ENCODE measurements at places on chromosomes 2 and 18.

- peak within 1 kb of the TSS; percentile 76 for H3K27ac ChIP-seq
- H3K4me3 ChIP-seq: peak within 1 kb of the TSS; percentile 81
- peak; percentile 98 for DNase-seq
- peaks cover 27% of the 10 kb centered on the region for H3K36me3 ChIP-seq
- H3K4me1 ChIP-seq: peaks cover 24% of the 10 kb centered on the region
Measured at GRCh38 chr2:97645695-97646629, at the start of gene COX5B. Gene COX5B, plus strand, starts transcription at chr2:97646062. Its CDS starts 25 bp downstream, at chr2:97646087.

- H3K27ac ChIP-seq: no peak overlapping the region
- H3K4me1 ChIP-seq: no peaks in the 10 kb centered on the region
- H3K36me3 ChIP-seq: no peaks in the 10 kb centered on the region
- H3K4me3 ChIP-seq: no peak overlapping the region
- DNase-seq: no peak
Measured at GRCh38 chr2:172128484-172128883, 25.8 kb upstream of the DLX2 start.

DNA sequence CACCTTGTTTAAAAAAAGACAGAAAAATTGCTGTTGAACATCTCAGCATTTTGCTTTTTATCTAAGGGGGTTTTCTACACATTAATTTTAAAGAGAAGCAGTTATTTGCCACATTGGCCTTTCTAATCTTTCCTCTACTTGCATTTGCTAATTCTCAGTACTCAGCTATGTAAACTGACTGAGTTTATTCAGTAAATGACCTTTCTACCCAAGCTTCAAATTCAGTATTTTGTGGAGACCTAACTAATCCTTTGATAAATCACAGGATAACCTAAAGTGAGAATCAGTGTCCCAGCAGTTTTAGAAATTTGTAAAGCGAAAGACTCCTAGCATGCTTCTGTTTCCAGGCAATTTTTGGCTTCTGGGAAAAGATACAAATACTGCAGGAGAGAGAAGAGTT, 288.4 kb downstream of the ASXL3 start:
- no peak for DNase-seq
- no peak overlapping the region for H3K27ac ChIP-seq
- no peaks in the 10 kb centered on the region for H3K27me3 ChIP-seq
- no peaks in the 10 kb centered on the region for H3K4me1 ChIP-seq
- H3K4me3 ChIP-seq: no peak overlapping the region

GRCh38 chr18:61574665-61575064, 241.4 kb downstream of the CDH20 start:
- H3K4me3 ChIP-seq: no peak overlapping the region
- H3K36me3 ChIP-seq: no peaks in the 10 kb centered on the region
- DNase-seq: no peak
- H3K4me1 ChIP-seq: no peaks in the 10 kb centered on the region
- H3K27me3 ChIP-seq: peaks cover 2% of the 10 kb centered on the region

GRCh38 chr2:161625314-161625919, 1.2 kb downstream of the SLC4A10 start:
- peaks cover 9% of the 10 kb centered on the region for H3K27me3 ChIP-seq
- DNase-seq: peak; percentile 4
- no peaks in the 10 kb centered on the region for H3K4me1 ChIP-seq
- no peak overlapping the region for H3K27ac ChIP-seq
- no peaks in the 10 kb centered on the region for H3K36me3 ChIP-seq

DNA sequence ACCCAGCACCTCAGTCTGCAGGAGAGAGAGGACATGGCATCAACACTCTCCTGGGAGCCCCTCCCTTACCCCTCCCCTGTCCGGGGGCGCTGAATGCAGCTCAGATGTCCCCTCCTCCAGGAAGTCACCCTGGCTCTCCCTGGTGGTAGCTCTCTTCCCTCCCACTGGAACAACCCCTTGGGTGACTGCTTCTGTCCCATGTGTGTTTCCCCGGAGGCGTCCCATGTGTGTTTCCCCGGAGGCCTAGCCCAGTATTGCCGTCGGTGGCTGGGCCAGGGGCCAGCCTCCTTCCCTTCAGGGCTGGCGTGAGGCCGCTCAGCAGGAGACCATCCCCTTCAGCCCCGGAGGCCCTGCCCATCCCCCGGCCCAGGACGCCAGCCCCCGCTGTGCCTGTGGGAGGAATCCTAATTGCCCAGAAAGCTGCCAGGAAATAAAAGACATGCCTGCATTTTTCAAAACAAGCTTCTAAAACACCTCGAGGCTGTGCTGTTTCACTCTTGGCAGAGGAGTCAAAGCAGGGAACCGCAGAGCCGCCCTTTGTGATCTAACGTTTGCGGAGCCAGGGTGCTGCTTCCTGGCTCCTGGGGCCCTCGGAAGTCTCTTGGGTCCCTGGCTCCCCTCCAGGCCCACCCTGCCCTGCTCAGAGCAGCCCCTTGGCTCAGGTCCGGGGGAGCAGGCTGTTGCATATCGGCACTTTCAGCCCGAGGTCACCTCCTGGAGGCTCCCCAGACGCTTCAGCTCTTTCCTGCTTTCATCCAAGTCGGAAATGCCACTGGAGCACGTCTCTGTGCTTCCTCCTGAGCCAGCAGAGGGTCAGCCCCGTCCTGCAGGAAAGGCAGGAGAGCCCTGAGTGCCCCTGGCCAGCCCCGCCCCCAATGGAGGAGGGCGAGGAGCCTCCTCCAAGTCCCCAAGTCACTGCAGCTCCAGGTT, 11.4 kb downstream of the SNED1 start:
- H3K4me1 ChIP-seq: peaks cover 56% of the 10 kb centered on the region
- no peaks in the 10 kb centered on the region for H3K27me3 ChIP-seq
- peak overlapping the region; percentile 41 for H3K27ac ChIP-seq
- peak; percentile 49 for DNase-seq
- H3K36me3 ChIP-seq: no peaks in the 10 kb centered on the region

DNA sequence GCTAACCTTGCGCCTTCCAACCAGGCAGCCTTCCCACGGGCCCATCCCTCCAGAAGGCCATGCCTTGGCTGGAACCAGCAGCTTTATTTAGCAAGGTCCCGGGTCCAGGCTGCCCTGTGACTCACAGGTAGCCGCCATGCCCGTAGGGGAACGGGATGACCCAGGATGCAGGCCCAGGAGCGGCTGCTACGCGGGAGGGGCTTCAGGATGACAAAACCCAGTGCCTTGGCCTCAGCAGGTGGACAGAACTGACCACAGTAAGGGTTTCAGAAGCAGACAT, 63.3 kb downstream of the RTP5 start:
- DNase-seq: no peak
- H3K27ac ChIP-seq: no peak overlapping the region
- H3K4me1 ChIP-seq: no peaks in the 10 kb centered on the region
- H3K36me3 ChIP-seq: no peaks in the 10 kb centered on the region

- no peak overlapping the region for H3K27ac ChIP-seq
- H3K27me3 ChIP-seq: no peaks in the 10 kb centered on the region
- no peak overlapping the region for H3K4me3 ChIP-seq
- no peaks in the 10 kb centered on the region for H3K4me1 ChIP-seq
Measured at GRCh38 chr2:175834477-175834876, 167.6 kb downstream of the LNPK start.

DNA sequence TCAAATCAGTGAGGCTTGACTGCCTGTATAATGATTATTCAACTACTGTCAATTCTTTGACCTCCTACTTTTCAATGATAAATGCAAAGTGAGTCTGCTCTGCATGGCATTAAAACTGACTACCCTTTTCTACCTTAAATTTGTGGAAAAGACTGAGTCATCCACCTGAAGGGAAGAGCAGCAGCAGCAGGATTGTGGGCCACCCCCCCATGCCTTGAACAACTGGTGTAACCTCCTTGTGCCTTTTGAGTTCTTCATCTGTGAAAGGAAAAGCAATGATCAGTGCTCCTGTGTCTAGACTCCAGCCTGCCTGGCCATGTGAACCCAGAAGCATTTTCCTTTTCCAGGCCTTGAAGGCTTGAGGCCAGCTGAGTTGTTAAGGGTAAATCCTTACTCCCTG, 102.9 kb downstream of the OSR1 start:
- no peaks in the 10 kb centered on the region for H3K27me3 ChIP-seq
- H3K4me3 ChIP-seq: no peak overlapping the region
- no peaks in the 10 kb centered on the region for H3K36me3 ChIP-seq

- H3K27ac ChIP-seq: no peak overlapping the region
- DNase-seq: no peak
- H3K4me3 ChIP-seq: no peak overlapping the region
- H3K27me3 ChIP-seq: peaks cover 5% of the 10 kb centered on the region
- no peaks in the 10 kb centered on the region for H3K4me1 ChIP-seq
Measured at GRCh38 chr2:118495290-118495689, 352.2 kb downstream of the EN1 start.

GRCh38 chr18:70907673-70908072, 618.8 kb downstream of the SOCS6 start:
- no peaks in the 10 kb centered on the region for H3K4me1 ChIP-seq
- no peak for DNase-seq
- no peak overlapping the region for H3K4me3 ChIP-seq
- H3K27me3 ChIP-seq: no peaks in the 10 kb centered on the region
- no peaks in the 10 kb centered on the region for H3K36me3 ChIP-seq
- no peak overlapping the region for H3K27ac ChIP-seq

- no peaks in the 10 kb centered on the region for H3K4me1 ChIP-seq
- DNase-seq: no peak
- H3K4me3 ChIP-seq: no peak overlapping the region
- no peak overlapping the region for H3K27ac ChIP-seq
- no peaks in the 10 kb centered on the region for H3K36me3 ChIP-seq
- peaks cover 6% of the 10 kb centered on the region for H3K27me3 ChIP-seq
Measured at GRCh38 chr2:75539955-75540716, 20.6 kb downstream of the EVA1A start.

DNA sequence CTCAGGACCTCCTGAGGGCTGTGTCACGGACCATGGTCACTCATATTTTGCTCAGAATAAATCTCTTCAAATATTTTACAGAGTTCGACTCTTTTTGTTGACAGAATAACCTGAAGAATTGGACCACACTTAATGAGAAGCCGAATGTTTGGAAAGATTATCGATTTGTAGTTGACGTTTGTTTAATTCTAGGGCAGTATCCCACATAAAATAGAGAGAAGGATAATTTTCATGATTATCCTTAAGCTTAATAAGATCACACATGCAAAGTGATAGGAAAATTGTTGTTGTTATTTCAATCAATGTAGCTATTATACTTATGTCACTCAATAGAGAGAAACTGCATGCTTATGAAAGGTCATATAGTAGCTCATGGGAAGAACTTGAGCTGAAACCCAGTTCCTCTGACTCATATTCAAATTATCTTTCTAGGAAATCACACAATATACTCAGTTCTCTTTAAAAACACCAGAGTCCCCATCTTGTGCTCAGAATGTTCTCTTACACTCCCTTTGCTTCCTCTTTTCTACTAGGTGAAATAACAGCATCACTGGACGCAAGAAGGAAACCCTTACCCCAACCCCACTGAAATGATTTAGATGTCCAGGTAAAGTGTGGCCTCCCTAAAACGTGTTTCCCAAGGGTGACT, 982.1 kb downstream of the TSN start:
- H3K27ac ChIP-seq: no peak overlapping the region
- no peak overlapping the region for H3K4me3 ChIP-seq
- no peaks in the 10 kb centered on the region for H3K27me3 ChIP-seq
- DNase-seq: no peak
- H3K36me3 ChIP-seq: no peaks in the 10 kb centered on the region

- H3K27me3 ChIP-seq: no peaks in the 10 kb centered on the region
- H3K4me3 ChIP-seq: no peak overlapping the region
- no peak overlapping the region for H3K27ac ChIP-seq
- DNase-seq: no peak
Measured at GRCh38 chr2:216535454-216535995, 36.9 kb downstream of the RPL37A start.

GRCh38 chr2:177735318-177735803, 337.2 kb downstream of the PDE11A start:
- H3K36me3 ChIP-seq: no peaks in the 10 kb centered on the region
- no peaks in the 10 kb centered on the region for H3K4me1 ChIP-seq
- no peak for DNase-seq
- H3K27ac ChIP-seq: no peak overlapping the region
- H3K4me3 ChIP-seq: no peak overlapping the region
- H3K27me3 ChIP-seq: no peaks in the 10 kb centered on the region

DNA sequence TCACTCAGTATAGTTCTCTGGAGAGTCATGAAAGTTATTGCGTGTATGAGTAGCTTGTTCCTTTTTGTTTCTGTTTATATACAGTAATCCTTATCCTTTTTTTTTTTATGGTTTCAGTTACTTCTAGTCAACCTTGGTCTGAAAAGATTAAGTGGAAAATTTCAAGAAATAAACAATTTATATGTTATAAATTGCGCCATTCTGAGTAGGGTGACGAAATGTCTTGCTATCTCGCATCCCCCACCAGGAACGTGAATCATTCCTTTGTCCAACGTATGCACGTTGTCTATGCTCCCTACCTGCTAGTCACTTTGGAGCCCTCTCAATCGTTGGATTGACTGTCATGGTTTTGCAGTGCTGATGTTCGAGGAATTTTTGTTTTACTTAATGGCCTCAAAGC, 60.4 kb downstream of the FAM117B start:
- no peak overlapping the region for H3K27ac ChIP-seq
- H3K4me3 ChIP-seq: no peak overlapping the region
- peaks cover 4% of the 10 kb centered on the region for H3K36me3 ChIP-seq
- no peaks in the 10 kb centered on the region for H3K27me3 ChIP-seq
- peaks cover 3% of the 10 kb centered on the region for H3K4me1 ChIP-seq
- no peak for DNase-seq

GRCh38 chr2:105455488-105456003, 56.7 kb upstream of the FHL2 start:
- DNase-seq: no peak
- H3K4me3 ChIP-seq: no peak overlapping the region
- no peak overlapping the region for H3K27ac ChIP-seq
- H3K4me1 ChIP-seq: no peaks in the 10 kb centered on the region
- no peaks in the 10 kb centered on the region for H3K36me3 ChIP-seq
- H3K27me3 ChIP-seq: no peaks in the 10 kb centered on the region

DNA sequence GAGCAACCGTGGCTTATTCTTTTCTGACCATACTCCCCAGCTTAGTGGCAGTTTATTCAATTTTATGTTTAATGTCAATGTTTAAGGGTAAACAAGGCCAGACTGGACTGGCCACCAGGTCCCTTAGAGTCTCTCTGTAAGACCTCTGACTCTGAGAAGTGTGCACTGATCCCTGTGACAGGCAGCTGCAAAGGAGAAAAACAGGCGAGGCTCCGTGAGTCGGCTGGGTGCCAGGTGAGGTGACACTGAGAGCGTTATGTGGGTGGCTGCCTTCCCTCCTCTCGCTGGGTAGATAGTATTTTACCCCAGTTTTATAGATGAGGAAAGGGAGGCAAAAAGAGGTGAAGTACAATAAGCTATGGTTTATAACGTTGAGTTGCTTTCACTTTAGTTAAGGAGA, 139.4 kb upstream of the HDAC4 start:
- DNase-seq: no peak
- H3K27me3 ChIP-seq: no peaks in the 10 kb centered on the region
- H3K27ac ChIP-seq: no peak overlapping the region

- H3K27ac ChIP-seq: no peak overlapping the region
- no peak overlapping the region for H3K4me3 ChIP-seq
- no peak for DNase-seq
- H3K4me1 ChIP-seq: no peaks in the 10 kb centered on the region
Measured at GRCh38 chr2:82795446-82795845, 1663.6 kb downstream of the SUCLG1 start.

All from T-cell (primary cell).